ENCODE measurements at places on chromosomes 7 and 10. TPM values are rescaled to one million over a fixed set of nuclear protein-coding genes. Genes with fewer than 3 reads are reported as not detected.
A peak's percentile ranks its signal among the peaks of the same experiment; 100 is the strongest.

Gene TYW1B
- total RNA-seq: 4.7 TPM

Gene CROT
- total RNA-seq: 12.6 TPM

Gene BMI1
- total RNA-seq: 87.5 TPM

Gene CYP3A4
- not detected for total RNA-seq

Gene RALA
- 38.4 TPM for total RNA-seq

Gene PRKCQ
- 49.2 TPM for total RNA-seq

Gene GDF2
- total RNA-seq: not detected

Gene AKR1C8
- total RNA-seq: not detected

Gene KIAA1549
- 0.93 TPM for total RNA-seq

Gene CUBN
- total RNA-seq: 0.76 TPM

DNA sequence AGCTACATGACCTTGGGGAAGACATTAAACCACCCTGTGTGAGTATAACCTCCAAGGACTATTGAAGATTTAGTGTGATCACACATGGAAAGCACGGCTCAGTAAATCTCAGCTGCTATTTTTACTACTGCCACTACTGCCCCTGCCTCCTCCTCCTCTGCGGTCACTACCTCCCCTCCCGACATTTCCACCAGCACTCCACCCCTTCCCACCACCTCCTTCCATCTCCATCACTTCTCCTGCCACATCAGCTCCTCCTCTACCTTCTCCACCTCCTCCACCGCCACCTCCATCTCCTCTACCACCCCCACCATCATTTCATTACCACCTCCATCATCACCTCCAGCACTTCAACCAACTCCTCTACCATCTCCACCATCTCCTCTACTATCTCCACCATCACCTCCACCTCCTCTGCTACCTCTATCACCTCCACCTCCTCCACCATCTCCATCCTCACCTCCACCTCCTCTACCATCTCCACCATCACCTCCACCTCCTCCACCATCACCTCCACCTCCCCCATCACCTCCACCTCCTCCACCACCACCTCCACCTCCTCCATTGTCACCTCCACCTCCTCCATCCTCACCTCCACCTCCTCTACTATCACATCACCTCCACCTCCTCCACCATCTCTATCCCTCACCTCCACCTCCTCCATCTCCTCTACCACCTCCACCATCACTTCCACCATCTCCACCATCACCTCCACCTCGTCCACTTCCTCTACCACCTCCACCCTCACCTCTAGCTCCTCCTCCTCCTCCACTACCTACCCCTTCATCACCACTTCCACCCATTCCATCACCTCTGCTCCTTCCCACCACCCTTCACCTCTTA is 69.4 kb downstream of the GRB10 start:
- no peak overlapping the region for H3K4me3 ChIP-seq
- no peak overlapping the region for H3K27ac ChIP-seq
- no peaks in the 10 kb centered on the region for H3K27me3 ChIP-seq
- peaks cover 15% of the 10 kb centered on the region for H3K4me1 ChIP-seq

- no peak overlapping the region for H3K27ac ChIP-seq
- no peak overlapping the region for H3K4me3 ChIP-seq
- DNase-seq: no peak
- no peaks in the 10 kb centered on the region for H3K36me3 ChIP-seq
Measured at GRCh38 chr7:6252341-6252746, 20.1 kb downstream of the CYTH3 start.

DNA sequence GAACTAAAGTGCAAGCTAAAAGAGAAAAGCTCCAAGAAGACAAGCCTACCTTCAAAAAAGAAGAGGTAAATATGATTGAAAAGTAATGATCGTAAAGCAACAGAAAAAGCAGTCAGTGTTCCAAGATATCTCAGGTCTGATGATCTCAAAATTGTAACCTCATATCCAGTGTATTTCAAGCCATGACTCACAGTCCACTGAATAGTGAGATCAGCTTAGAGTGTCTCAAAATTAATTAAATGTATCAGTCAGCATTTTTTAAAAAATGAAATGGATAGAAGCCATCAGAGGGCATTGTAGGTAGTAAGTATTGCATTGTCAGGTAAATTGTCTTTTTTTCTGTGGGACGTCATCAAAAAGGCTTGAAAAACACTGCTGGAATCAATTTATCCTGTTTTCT is 50.6 kb upstream of the AGBL3 start:
- H3K27ac ChIP-seq: no peak overlapping the region
- H3K27me3 ChIP-seq: peaks cover 8% of the 10 kb centered on the region
- H3K4me1 ChIP-seq: peaks cover 29% of the 10 kb centered on the region

DNA sequence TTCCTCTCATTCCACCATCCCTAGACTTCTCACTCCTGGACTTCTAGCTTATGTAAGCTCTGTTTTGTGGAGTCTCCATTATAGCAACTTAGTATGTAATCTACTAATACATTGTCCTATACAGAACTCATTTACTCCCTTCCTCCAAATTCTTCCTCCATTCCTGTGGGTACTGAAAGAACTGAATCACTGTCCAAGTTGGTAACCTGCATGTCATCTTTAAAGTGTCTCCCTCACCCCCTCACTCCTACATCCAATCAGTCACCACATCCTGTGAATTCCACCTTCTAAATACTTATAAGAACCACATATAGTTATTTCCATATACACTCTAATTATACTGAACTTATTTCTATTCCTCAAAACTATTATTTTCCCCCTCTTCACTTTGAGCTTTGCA is 20.3 kb downstream of the AASS start:
- peaks cover 1% of the 10 kb centered on the region for H3K36me3 ChIP-seq
- H3K27me3 ChIP-seq: no peaks in the 10 kb centered on the region
- no peak overlapping the region for H3K27ac ChIP-seq
- no peaks in the 10 kb centered on the region for H3K4me1 ChIP-seq
- no peak overlapping the region for H3K4me3 ChIP-seq

DNA sequence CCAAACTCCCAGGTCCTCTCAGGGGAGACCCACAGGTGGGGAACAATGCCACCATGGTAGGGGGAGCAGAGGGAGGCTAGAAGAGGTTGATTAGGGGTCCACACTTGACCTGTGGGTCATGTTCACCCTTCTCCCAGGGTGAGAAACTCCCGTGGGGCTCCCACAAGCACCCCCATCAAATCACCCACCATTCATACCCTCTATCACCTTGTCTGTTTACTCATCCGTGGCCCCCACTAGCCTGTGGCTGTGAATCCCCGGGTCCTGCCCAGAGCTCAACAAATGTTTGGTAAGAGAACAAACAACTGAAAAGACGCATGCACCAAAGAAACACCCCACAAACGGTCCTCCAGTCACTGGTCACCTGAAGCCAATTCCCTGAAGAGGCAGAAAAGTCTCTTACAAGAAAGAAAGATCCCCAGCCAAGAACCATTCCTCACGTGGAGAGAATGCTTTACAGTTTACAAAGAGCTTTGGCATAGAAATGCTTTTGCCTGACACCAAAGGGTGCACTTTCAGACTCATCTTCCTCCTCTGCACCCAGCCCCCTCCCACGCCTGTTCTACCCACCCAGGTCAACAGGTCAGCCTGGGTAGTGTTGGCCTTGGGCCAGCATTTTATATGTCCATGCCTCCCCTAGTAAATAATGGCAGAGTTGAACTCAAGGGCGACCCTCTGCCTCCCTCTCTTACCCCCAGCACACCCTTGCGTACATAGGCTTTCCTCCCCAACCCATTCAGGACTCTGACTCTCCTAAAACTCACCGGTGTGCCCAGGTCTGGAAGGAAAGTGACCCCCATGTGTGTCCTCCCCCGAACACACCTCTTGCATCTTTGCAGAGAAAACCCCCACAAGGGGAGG is 1.9 kb downstream of the ZCCHC24 start:
- H3K27me3 ChIP-seq: peaks cover 26% of the 10 kb centered on the region
- H3K36me3 ChIP-seq: no peaks in the 10 kb centered on the region
- no peak overlapping the region for H3K27ac ChIP-seq

DNA sequence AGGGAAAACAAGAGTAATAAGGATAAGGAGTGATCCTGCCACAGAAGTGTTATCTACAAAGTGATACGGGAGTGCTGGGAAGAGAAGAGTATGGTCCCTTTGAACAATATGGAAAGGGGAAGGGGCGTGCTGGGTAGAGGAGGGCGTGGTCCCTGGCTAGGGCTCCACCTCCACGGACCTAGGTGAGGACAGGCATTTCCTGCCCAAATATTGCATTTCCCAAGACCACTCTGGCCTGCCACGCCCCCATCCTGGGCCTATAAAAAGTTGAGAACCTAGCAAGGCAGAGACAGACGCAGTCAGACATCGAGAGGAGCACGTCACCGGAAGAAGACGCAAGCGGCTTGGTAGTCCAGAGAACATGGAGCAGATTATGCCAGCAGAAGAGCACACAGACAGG is 22.8 kb downstream of the VSTM4 start:
- DNase-seq: no peak
- no peak overlapping the region for H3K4me3 ChIP-seq
- no peaks in the 10 kb centered on the region for H3K4me1 ChIP-seq
- peaks cover 7% of the 10 kb centered on the region for H3K27me3 ChIP-seq
- H3K27ac ChIP-seq: no peak overlapping the region
- peaks cover 2% of the 10 kb centered on the region for H3K36me3 ChIP-seq

GRCh38 chr7:76346097-76346496 is 12.7 kb downstream of the YWHAG start:
- peaks cover 94% of the 10 kb centered on the region for H3K4me1 ChIP-seq
- peaks cover 24% of the 10 kb centered on the region for H3K36me3 ChIP-seq
- no peak overlapping the region for H3K4me3 ChIP-seq
- H3K27me3 ChIP-seq: no peaks in the 10 kb centered on the region
- H3K27ac ChIP-seq: peak overlapping the region; percentile 28

GRCh38 chr10:125076891-125077541 is 83.3 kb downstream of the CTBP2 start:
- H3K4me3 ChIP-seq: no peak overlapping the region
- no peaks in the 10 kb centered on the region for H3K36me3 ChIP-seq
- H3K27ac ChIP-seq: no peak overlapping the region
- peaks cover 19% of the 10 kb centered on the region for H3K27me3 ChIP-seq
- DNase-seq: no peak

GRCh38 chr10:79331709-79332108 is 15.6 kb upstream of the PPIF start:
- DNase-seq: peak; percentile 87
- H3K27ac ChIP-seq: peak overlapping the region; percentile 80
- peak overlapping the region; percentile 19 for H3K4me3 ChIP-seq
- H3K27me3 ChIP-seq: no peaks in the 10 kb centered on the region

GRCh38 chr7:27873981-27874957 is 134.3 kb downstream of the TAX1BP1 start:
- H3K4me3 ChIP-seq: no peak overlapping the region
- no peaks in the 10 kb centered on the region for H3K4me1 ChIP-seq
- DNase-seq: no peak
- no peaks in the 10 kb centered on the region for H3K36me3 ChIP-seq
- no peak overlapping the region for H3K27ac ChIP-seq
- H3K27me3 ChIP-seq: no peaks in the 10 kb centered on the region

GRCh38 chr10:123555616-123556015 is 110.5 kb upstream of the GPR26 start:
- H3K4me1 ChIP-seq: peaks cover 5% of the 10 kb centered on the region
- no peak overlapping the region for H3K4me3 ChIP-seq
- H3K27ac ChIP-seq: no peak overlapping the region
- peaks cover 17% of the 10 kb centered on the region for H3K27me3 ChIP-seq
- DNase-seq: no peak
- H3K36me3 ChIP-seq: no peaks in the 10 kb centered on the region

- peaks cover 10% of the 10 kb centered on the region for H3K4me1 ChIP-seq
- H3K27ac ChIP-seq: no peak overlapping the region
- H3K4me3 ChIP-seq: peak overlapping the region; percentile 74
- H3K27me3 ChIP-seq: peaks cover 49% of the 10 kb centered on the region
- DNase-seq: no peak
Measured at GRCh38 chr7:87473986-87474385, 1.5 kb downstream of the ABCB4 start.

- H3K27me3 ChIP-seq: no peaks in the 10 kb centered on the region
- H3K4me3 ChIP-seq: no peak overlapping the region
- no peaks in the 10 kb centered on the region for H3K4me1 ChIP-seq
- DNase-seq: no peak
Measured at GRCh38 chr7:20561466-20561865, 54.0 kb upstream of the ABCB5 start.

DNA sequence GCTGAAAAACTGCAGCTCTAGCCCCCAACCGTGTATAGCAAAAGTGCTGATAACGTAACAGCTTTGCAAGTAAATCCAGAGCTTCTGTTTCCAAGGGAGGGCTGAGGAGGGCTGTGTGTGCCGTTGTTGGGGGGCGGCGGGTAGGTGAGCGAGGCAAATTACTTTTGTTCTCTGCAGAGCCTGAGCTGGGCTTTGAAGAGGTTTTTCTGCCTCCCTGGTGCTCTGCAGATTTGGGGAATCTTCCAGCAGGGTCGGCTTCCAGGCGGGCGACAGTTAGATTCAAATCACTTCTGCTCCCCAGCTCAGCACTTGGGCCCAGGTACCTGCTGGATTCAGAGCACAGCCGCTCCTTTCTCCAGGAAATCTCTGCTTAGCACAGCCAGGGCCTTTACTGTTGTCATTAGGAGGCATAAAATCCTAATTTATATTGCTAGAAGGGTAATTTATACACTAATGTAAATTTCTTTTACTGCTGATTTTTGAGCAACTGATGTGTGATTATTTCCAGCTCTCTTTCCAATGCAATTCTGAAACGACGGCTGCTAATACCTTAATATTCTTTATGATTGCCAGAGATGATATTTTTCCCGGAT is 442.4 kb downstream of the TYW1 start:
- H3K27me3 ChIP-seq: no peaks in the 10 kb centered on the region
- H3K4me3 ChIP-seq: no peak overlapping the region
- no peak for DNase-seq
- no peaks in the 10 kb centered on the region for H3K4me1 ChIP-seq

DNA sequence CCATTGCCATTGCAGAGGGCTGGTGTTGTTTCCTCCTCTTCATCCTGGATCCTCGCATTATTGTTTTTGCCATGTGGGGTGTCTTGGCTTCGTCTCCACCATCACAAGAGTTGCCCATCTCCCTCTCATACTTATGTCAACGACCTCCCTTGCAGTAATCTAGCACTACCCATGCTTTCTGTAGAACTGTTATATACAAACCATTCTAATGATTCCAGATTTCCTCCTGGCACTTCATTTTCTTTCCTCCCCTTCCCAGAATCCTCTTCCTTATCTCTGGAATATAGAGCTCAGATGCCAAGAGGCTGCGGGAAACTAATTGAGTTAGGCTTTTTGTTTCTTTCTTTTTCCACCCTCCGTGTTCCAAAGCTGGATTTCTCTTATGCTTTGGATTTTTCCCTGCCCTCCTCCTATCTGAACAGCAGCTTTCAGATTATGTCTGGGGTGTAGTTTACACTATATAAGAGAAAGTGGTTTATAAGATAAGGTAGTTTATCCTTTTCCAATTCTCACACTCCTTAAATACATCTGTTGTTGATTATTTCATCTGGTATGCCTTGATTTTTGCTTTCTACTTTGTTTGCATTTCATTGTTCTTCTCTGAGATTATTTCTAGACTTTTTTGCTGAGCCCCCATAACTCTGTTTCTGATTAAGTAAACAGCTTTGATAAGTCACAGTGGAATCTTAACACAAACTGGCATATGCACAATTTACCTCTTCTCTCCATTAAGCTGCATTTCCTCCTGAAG is 264.1 kb downstream of the BICC1 start:
- H3K27me3 ChIP-seq: no peaks in the 10 kb centered on the region
- H3K4me1 ChIP-seq: no peaks in the 10 kb centered on the region
- no peak for DNase-seq
- no peak overlapping the region for H3K27ac ChIP-seq
- H3K4me3 ChIP-seq: no peak overlapping the region

- peak; percentile 84 for DNase-seq
- H3K36me3 ChIP-seq: peaks cover 5% of the 10 kb centered on the region
- peak overlapping the region; percentile 63 for H3K4me3 ChIP-seq
- H3K4me1 ChIP-seq: peaks cover 9% of the 10 kb centered on the region
- H3K27me3 ChIP-seq: peaks cover 10% of the 10 kb centered on the region
- no peak overlapping the region for H3K27ac ChIP-seq
Measured at GRCh38 chr10:119028900-119029612, 458 bp upstream of the NANOS1 start.

Data from activated T-cell treated with anti-CD3 and anti-CD28 coated beads, Interleukin-2, amount 50 U/mL, for 72 hours (primary cell).